ENCODE measurements at places on chromosomes 6 and 20.

DNA sequence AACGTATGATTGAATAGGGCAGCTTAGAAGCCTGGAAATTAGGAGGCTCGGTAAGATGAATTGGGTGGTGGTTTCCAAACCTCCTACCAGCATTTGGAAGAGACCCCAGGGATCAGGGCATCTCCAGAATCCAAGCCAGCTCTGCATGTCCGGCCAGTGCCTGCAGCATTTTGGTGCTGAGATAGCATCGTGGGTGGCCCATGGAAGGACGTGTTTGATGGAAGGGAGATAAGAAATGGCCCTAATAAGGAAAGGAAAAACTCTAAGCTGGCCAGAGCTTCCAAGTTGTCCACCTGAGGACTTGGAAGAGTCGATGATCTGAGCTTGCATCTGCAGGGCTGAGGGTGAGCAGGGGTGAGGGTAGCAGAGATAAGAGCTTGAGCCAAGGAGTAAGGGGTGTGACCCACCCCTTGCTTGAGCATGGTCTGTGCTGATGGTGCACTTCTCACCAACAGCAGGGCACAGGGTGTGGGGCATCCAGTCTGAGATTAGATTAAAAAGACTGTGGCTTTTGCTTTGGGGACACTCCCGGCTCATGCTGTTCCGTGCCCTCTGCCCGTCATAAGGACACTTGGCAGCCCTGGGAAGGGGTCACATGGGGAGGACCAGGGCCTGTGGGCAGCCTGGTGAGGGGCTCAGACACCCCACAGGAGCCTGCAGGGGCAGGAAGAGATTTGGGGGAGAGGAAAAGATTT lies 213.2 kb downstream of the ERMARD start:
- no peak for DNase-seq

DNA sequence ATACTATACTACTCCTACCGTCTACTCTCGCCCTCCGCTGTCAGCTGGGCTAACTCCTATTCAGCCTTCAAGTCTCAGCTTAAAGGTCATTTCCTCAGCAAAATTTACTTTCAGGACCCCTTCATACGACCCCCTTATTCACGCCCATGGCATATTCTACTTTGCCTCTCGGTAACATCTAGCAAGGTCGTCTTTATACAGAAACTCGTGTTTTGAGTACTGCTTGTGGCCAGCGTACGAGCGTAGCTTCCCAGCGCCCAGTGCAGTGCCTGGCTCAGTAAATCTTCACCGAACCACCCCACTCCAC lies 546 bp downstream of the CRNKL1 start:
- no peak for DNase-seq

DNA sequence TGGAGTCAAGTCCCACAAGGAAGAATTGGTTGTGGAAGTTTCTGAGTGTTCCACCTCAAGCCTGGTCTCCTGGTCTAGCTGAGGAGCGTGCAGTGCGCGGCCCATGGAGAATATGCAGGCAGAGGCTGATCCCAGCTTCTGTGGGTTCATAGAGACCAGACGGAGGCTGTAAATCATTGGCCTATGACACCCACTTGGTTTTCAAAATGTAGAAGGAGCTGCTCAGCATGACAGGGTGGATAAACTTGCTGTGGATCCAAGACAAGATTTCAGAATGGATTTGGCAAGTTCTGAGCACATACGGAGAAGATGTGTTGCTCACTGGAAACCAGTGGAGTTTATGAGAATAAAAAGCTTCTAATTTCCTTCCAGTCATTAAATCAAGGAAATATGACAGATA lies 744 bp downstream of the KIF25 start:
- DNase-seq = no peak

- DNase-seq = no peak
Measured at GRCh38 chr6:165829376-165829775, 166.3 kb upstream of the PDE10A start.

DNA sequence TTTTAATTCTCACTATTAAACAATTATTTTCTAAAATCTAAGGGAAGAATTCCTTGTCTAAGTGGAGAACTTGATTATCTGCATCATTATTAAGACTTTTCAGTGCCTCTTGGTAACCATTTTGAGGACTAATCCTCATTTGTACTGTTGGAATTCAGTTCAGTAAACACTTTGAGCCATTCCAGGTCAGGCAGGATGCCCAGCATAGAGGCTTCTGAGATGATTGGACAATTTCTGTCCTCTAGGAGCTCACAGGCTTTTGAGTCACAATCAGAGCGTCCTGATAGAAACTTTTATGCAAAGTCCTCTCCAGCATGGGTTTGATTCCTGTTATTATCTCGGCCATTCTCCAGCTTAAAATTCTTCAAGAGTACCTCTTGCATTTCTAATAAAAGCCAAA lies 1304.6 kb downstream of the EPHA7 start:
- DNase-seq = no peak

GRCh38 chr6:12952318-12952717 lies 235.8 kb downstream of the PHACTR1 start:
- DNase-seq = no peak

GRCh38 chr6:81933089-81933488 lies 180.6 kb upstream of the TENT5A start:
- DNase-seq = no peak

GRCh38 chr6:99013145-99013544 lies 65.4 kb upstream of the FBXL4 start:
- DNase-seq = no peak

DNA sequence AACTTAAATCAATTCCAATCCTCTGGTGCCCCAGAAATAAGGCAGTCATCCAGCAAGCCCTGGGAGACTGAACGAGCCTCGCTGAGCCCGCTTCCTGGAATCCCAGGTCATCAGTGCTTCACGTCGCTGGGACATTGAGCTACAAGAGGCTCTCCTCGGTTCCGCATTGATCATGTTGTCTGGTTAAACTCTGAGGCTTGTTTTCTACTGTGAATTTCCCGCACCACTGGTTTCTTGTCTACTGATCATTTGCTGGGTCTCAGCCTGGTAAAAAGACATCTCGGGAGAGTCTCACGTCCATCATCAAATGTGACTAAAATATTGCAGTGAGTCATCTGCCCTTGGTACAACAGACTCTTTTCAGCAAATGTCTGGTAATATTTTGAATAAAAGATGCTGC lies 569.2 kb downstream of the QKI start:
- no peak for DNase-seq

- no peak for DNase-seq
Measured at GRCh38 chr20:15163632-15164031, 826.2 kb upstream of the FLRT3 start.

- no peak for DNase-seq
Measured at GRCh38 chr6:161369339-161369738, 95.5 kb upstream of the AGPAT4 start.

GRCh38 chr20:6381887-6382286 lies 259.1 kb upstream of the FERMT1 start:
- DNase-seq = no peak

GRCh38 chr6:67450641-67451040 lies 1184.4 kb upstream of the ADGRB3 start:
- no peak for DNase-seq

DNA sequence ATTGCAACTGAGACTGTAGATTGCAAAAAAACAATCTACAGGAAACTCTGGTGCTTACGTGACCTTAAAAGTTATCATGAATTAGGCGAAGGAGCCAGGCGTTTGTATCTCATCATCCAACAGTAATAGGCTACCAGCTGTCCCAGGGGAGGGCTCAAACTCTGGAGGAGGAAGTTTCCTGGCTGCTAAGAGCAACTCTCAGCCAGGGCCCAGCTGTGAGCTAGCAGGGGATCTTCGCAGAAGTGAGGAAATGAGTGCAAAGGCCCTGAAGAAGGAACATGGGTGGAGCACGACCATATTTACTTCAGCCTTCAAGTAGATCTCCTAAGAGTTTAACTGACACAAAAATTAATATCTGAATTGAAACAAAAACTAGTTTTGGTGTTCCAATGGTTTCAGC lies 686.9 kb upstream of the MAP3K7 start:
- no peak for DNase-seq

GRCh38 chr6:11584244-11584643 lies 46.7 kb downstream of the TMEM170B start:
- no peak for DNase-seq

DNA sequence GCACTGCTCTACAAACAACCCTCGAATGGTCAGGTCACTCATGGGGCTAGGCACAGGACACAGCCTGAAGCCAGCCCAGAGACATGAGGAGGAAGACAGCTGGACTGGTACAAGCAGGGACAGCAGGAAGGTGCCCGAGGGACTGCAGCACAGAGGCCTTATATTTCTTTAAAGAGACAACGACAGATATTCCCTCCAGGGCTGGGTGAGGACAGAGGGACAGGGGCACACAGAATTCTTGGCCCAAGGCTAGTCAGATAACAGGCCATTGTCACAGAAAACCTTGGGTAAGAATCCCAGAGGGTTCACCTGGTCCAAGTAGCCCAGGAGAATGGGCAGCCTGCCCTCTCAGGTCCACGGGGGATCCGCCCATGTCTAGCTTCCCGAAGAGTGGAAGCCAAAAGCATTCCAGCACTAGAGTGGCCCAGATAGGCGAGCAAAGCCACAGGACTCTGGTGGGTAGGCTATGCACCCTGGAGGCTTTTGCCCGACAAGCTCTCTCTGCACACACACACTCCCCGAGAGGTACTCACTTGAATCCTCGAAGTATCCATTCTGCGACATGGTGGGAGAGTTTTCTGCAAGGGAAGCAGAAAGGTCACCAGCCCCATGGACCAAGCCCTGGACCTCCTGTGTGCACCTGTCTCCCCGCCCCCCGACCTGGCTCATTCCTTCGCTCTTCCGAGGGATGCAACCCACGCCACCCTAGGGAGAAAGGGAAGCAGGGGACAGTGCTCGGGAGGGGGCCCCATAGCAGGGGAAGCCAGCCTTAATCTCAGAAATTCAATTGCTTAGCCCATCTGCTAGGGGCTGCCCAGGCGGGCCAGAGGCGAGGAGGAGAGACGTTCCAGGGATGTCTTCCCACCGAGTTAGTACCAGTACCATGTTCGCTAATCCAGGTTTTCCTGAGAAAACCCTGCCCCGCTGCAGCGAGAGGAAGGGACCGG lies 1.7 kb downstream of the SLC4A11 start:
- DNase-seq = no peak

GRCh38 chr6:5241252-5241651 lies 19.5 kb downstream of the LYRM4 start:
- no peak for DNase-seq

GRCh38 chr6:31116661-31117385 lies 2.2 kb downstream of the PSORS1C1 start:
- no peak for DNase-seq

DNA sequence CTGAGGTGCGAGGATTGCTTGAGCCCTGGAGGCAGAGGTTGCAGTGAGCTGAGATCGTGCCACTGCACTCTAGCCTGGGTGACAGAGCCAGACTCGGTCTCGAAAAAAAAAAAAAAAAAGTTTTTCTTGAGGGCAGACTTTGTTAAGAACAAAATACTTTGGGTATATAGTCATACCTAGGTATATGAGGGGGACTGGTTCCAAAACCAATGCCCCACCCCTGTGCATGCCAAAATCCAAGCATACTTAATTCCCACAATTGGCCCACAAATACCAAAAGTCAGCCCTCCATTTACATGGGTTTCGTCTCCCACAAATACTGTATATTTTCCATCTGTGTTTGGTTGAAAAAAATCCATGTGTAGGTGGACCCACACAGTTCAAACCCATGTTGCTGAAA lies 119.9 kb downstream of the INSM1 start:
- no peak for DNase-seq

DNA sequence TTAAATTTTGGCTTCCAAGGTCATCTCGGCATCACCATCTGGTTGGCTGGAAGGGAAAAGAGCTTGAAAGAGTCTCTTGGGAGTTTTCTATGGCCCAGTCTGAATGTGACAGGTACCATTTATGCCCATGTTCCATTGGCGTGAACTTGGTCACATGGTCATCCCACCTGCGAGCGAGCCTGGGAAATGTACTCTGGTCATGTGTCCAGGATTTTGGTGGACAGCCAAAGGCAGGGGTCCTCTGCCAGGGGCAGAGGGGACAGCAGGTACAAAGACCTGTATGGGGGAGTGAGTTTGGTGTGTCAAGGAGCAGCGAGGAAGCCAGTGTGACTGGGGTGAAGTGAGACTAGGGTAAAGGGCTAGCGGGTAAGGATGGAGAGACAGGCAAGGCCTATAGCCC lies 112.6 kb downstream of the CDC5L start:
- DNase-seq = no peak

GRCh38 chr6:140364916-140365315 lies 990.5 kb upstream of the CITED2 start:
- no peak for DNase-seq

DNA sequence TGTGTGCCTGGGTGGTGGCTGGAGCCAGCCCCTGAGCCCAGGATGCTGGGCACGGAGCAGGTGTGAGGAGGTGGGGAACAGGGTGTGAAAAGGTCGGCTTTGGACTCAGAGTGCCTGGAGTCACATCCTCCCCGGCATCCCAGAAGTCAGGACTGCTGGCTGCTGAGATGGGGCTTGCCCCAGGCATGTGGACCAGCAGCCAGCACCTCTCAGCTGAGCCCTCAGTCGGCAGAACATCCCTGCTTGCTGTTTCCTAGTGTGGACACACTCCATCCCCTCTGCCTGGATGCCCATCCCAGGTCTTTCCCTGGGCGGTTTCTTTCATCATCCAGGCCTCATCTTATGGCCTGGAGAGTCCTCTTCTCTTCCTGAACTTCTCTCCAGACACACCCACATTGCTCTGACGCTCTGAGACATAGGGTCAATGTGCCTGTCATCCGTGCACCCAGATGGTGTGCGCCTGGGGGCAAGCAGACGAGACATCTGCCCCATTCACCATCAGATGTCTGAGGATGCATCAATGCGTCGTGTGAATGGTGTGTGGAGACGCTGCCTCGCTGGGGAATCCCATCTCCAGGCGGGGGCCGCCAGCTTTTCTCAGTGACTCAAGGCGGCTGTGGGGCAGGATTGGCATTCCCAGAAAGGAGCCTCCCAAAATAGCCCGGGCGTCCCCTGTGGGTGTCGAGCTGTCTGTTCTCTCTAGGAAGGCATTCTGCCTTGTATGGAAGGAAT lies 104.2 kb downstream of the SYCP2 start:
- no peak for DNase-seq

DNA sequence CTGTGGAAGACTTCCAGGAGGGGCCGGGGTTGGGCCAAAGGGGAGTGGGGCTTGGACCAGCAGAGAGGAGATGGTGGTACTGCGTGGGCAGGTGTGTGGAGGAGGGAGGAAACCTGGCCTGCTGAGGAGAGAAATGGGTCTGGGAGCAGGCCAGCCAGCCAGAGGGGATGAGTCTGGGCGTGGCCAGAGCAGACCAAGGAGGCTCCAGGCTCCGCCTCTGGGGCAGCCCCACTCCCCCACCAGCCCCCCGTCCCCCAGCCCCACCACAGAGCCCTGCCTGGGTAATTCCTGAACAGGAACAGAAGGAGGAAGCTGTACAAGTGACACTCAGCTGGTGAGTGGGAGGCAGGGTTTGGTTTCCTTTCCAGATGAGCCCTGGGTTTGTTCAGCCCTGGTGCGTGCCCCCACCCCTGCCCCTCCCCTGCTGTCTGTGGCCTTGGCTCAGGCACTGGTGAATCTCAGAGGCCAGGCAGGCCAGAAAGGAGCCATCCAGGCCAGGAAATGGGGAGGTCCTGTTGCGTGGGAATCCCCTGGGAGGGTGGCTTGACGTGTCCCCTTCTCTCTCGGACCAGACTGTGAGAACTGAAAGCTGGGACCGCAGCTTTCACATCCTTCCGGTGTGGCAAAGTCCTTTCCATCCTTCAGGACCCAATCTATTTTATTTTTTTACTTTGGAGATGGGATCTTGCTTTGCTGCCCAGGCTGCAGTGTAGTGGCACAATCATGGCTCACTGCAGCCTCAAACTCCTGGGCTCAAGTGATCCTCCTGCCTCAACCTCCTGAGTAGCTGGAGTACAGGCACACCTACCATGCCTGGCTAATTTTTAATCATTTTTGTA lies 9.4 kb upstream of the SRC start:
- no peak for DNase-seq

GRCh38 chr20:14441201-14441600 lies 103.8 kb upstream of the FLRT3 start:
- DNase-seq = no peak
